ENCODE measurements at places on chromosomes 11 and 22.

DNA sequence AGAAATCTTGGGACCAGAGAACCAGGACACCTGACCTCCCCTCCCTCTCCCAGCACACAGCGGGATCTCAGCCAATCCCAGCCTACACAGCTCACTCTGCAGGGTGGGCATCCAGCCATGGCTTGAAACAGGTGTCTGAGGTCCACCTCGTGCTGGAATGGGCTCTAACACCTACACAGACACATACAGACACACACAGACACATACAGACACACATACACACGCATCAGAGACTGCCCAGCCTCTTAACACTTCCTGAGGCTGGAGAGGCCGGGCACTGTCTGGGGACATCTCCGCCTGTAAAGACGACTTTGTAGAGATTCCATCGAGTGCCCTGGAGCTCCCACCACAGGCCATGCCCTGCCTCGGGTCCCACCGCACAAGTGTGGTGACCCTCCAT is 36.7 kb downstream of the CAPN1 start:
- no peak for DNase-seq

DNA sequence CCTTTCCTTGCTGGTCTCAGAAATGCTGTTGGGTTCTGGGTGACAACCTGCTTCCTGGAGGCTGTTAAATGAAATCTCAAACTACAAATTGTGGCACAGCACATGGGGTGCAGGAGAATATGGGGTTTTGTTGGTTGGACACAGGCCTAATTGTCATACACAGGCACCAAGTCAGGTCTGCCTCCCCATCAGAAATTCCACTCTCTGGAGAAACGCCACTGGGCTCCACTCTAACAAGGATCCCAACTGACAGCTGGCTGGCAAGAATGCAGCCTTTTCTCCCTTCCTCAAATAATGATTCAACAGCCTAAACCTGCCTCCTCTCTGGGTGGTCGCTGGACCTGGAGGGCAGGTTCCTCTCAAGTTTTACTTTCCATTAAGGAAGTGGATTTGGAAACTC is 177.8 kb upstream of the NARS2 start:
- no peak for DNase-seq

DNA sequence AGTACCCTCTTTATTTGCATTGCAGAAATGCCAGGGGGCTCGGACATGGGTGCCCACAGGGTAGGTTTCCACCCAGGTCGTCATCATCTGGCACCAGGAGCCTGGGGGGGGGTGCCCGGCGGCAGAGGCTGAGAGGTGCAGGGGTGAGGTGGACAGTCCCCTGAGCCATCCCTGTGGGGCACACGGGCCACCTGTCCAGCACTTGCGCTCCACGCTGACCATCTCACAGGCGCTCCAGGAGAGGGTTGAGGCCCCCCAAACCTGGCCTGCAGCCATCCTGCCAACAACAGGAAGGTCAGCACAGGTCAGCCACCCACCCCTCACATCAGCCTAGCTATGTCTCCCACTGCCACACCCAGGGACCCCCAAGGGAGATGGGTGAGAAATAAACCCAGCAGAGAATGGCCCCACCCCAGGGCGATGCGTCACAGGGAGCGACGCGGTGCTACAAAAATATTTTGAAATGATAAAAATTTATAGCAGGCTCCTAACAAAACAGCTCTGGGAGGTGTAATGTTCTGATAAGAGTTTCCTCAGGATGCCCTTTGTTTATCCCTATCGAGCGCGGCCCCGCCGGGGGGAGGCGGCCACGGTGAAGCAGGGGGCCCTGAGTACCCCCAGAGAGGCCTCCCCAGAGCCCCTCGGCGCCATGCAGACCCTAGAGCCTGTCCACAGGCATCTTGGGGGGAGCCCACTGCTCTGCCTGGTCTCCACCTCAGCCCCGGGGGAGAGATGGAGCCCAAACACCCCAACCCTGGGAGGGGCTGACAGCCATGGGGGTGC is 21.0 kb upstream of the GNB1L start:
- no peak for DNase-seq

DNA sequence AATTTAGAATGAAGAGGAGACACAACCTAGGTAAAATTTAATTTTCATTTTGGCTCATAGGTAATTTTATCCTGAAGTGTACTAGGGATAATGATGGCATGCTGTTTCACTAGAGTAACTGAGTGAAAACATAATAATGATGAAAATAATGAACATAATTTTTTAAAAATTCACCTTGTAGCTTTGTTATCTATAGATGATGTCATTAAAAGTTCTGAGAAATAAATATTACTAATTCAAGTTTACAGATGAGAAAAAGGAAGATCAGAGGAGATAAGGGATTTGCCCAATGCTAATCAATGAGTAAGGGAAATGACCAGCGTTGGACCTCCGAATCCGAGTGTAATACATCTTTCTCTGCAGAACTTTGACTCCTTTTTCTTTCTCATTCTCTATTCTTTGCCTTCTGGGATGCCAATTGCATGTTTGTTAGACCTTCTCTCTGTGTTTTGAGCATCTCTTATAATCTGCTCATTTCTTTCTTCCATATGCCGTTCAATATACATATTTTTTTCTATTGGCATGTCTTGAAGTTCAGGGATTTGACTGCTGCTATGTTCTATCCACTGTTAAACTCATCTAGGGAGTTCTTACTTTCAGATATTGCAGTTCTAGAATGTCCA is 186.5 kb downstream of the SNX19 start:
- no peak for DNase-seq

- no peak for DNase-seq
These were observed 45.3 kb downstream of the PPARA start for GRCh38 chr22:46195487-46196165.

GRCh38 chr11:33390944-33391892 is 134.0 kb downstream of the HIPK3 start:
- no peak for DNase-seq

GRCh38 chr22:24090581-24090980 is 79.5 kb downstream of the CABIN1 start:
- no peak for DNase-seq

GRCh38 chr22:32340411-32340810 is 17.3 kb upstream of the RFPL3 start:
- no peak for DNase-seq

DNA sequence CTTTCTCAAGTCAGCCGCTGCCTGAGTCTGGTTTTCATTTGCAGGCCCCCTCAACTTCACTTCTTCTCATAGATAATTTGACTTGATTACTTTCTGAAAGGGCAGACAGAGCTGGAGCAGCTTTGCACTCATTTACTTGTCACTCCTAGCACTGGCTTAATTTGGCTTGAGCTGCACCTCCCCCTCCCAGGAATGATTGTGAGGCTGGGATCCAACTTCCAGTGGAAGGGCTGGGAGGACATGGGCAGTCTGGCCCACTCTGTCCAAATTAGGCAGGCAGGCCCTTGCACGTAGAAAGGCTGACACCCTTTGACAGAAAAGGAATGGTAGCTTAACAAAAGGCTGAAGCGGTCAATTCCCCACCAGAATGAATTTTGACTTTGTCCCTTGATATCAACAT is 453.9 kb downstream of the ETS1 start:
- DNase-seq, result no peak

DNA sequence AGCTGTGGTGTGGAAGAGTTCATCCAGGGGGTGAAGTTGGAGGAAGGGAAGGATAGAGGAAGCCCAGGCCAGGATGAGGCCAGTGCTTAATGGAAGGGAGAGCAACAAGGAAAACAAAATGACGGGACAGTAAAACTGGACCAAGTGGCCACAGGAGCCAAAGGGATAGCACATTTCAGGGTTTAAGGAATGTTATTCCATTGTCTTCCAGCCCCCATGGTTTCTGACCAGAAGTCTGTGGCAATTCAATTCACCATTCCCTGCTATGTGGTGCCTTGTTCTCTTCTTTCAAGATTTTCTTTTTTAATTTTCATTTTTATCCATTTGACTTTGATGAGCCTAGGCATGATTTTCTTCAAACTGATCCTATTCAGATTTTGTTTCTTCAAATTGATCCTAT is 22.5 kb downstream of the IGF2 start:
- no peak for DNase-seq

DNA sequence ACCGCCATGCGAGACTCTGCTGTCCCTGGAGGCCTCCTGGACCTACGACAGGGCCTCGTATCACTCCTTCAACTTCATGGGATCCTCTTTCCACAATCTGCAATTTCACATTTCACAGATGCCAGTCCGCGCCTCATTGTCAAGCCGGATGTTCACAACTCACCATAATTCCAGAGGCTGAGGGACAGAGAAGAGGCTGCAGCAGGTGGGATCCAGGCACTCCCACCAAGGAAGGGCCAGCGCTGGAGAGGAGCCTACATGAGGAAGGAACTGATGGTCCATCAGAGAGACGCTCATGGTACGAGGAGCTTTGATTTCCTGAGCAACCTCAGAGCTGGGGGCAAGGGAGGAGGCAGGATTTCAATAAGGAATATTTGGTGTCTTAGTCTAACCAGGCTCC is 495.0 kb downstream of the BRD1 start:
- no peak for DNase-seq

GRCh38 chr22:32652645-32653270 is 148.7 kb upstream of the TIMP3 start:
- DNase-seq, result no peak

GRCh38 chr11:36404831-36405230 is 105.2 kb downstream of the TRAF6 start:
- DNase-seq, result no peak

DNA sequence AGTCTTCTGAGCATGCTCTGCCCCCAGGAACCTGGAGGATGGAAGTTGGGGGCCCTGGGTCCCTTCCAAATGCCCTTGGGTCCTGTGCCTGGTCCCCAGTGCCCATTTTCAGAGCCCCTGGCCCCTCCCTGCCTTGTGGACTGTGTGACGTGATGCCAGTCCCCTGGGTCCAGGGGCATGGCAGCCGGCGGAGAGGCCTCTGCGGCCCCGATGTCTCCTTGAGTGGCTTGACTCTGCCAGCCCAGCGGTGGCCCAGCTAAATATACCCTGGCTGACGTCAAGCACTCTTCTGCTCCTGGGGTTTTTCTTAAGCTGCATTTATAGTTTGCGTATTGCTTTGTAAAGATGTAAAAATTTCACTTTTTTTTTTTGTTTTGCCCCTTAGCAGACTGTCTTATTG is 35.2 kb upstream of the PARVG start:
- DNase-seq, result no peak

GRCh38 chr22:37426706-37427134 is 559 bp downstream of the ELFN2 start:
- DNase-seq, result no peak

GRCh38 chr11:34468209-34468841 is 29.6 kb downstream of the CAT start:
- no peak for DNase-seq

DNA sequence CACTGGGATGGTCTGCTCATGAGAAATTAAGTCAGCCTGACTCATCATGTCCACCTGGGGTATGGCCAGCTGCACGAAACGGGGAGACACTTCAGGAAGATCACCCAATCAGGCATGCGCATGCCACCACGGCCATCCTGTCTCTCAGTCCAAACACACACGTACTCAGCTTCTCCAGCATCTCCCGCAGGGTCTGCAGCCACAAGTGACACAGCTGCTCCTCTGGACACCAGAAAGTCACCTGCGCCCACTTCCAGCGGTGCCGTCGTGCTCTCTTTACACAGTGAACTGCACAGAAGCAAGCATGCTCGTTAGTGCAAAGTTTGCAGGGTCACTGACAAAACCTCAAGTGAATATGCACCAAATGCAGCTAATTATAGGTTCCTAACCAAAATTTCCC is 18.1 kb downstream of the CERK start:
- no peak for DNase-seq

GRCh38 chr11:1863352-1864216 is 10.7 kb downstream of the LSP1 start:
- peak; percentile 19 for DNase-seq

GRCh38 chr11:45935349-45936064 is 13.1 kb downstream of the LARGE2 start:
- no peak for DNase-seq

DNA sequence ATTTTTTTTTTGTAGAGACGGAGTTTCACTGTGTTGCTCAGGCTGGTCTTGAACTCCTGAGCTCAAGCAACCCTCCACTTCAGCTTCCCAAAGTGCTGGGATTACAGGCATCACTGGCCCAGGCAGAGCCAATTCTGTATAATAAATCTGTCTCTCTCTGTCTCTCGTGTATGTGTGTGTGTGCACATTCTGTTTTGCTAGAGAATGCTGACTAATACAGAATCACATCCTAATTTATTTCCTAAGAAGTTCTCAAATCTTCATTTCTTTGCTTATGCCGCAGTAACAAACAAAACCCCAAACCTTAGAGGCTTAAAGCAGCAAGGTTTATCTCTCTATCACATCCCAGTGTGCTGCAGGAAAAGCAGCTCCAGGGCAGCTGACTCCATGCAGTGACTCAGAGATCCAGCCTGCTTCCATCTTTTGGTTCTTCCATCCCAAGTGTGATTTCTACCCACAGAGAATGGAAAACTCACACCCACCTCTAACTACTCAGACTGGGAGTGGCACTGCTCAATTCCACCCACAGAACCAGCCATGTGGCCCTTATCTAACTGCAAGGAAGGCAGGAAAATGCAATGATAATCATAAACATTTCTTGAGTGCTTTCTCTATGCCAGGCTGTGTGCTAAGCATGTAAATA is 35.1 kb upstream of the LRRC10B start:
- no peak for DNase-seq

DNA sequence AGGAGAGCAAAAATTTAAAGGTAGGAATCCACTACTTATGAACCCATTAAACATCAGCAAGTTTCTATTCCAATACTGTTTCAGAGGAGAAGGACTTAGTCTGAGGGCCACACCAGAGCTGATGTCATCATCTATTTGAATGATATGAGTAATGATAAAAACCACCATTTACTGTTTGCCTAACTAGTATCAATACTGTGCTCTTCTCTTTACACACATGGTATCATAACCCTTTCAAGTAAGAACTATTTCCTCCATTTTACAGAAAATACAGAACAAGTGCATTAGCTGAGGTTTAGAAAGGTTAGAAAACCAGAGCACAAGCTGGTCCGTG is 651.3 kb upstream of the KIRREL3 start:
- no peak for DNase-seq

DNA sequence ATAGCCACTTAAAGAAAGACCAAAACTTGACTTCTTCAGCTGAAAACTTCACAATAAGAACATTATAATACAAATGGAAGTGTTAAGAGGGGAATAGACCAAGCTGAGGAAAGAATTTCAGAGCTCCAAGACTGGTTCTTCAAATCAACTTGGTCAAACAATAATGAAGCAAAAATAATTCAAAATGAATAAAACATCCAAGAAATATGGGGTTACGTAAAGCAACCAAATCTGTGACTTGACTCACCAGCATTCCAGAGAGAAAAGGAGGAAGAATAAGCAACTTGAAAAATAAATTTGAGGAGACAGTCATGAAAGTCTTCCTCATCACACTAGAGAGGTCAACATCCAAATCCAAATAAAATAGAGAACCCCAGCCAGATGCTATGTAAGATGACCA is 31.4 kb downstream of the XKR3 start:
- no peak for DNase-seq

GRCh38 chr11:79242616-79243015 is 198.2 kb downstream of the TENM4 start:
- no peak for DNase-seq

GRCh38 chr22:48258064-48258701 is 1495.7 kb downstream of the TBC1D22A start:
- DNase-seq, result no peak
